ENCODE measurements at places on chromosomes 2 and 18. TPM values are rescaled to one million over a fixed set of nuclear protein-coding genes. Genes with fewer than 3 reads are reported as not detected.

DNA sequence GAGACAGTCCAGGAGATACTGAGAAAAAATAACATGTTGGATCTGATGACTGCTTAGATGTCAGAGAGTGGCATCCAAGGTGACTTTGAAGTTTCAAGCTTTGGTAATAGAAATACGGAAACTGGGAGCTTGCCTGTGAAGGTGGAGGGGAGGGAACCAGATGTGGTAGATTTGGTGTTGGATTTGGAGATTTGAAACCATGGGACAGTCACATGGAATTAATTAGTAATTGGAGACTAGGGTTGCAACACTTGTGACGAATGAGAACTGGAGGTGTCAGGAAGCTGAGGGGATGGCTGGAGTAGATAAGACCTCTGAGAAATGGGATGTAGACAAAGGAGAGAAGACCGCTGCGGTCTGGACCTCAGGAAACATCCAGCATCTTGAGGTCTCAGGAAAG is 46.7 kb downstream of the RPL37A start:
- DNase-seq: no peak

- no peak for DNase-seq
These were observed 210.3 kb upstream of the GCFC2 start for GRCh38 chr2:75920859-75921551.

DNA sequence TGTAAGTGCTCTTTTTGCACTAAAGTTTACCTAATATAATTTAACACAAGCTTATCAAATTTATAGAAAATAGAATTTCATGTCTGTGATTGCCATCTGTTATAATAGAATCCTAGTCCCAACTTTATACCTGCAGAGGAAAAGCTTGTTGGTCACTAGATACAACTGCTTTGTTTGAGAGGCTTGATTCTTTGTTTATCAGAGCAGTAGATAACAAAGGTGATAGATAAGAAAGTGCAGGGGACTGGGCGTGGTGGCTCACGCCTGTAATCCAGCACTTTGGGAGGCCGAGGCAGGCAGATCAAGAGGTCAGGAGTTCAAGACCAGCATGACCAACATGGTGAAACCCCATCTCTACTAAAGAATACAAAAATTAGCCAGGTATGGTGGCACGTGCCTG is 528.0 kb downstream of the STK39 start:
- no peak for DNase-seq

DNA sequence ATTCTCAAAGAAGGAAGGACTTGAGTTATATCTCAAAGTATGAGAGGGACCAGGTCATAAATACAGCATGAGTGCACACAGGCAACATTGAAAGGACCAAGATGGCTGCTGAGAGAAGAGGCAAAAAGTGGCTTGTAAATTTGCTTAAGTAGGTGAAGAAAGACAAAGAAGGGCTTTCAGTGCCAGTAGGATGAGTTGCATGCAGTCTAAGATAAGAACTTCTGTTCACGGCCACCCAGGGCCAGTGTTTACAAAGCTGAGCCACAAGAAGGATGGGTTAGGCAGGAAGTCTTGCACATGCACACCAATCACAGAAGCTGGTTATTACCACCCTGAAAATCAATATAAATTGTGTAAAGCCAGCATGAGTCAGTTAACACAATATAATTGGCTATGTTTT is 3.1 kb upstream of the ABCB11 start:
- no peak for DNase-seq

PASK gene
- 3.7 TPM for total RNA-seq

GRCh38 chr2:228516019-228516418 is 334.5 kb upstream of the SPHKAP start:
- DNase-seq: no peak

Measured in MG63 (cell line).